Aorta (tissue), 5 donors: ENCODE measurements at places on chromosomes 2 and 18. TPM values are rescaled to one million over a fixed set of nuclear protein-coding genes. Genes with fewer than 3 reads are reported as not detected.

The SRD5A2 gene
- total RNA-seq, result not detected

The IL37 gene
- not detected for total RNA-seq

The SIX3 gene
- total RNA-seq, result not detected

DNA sequence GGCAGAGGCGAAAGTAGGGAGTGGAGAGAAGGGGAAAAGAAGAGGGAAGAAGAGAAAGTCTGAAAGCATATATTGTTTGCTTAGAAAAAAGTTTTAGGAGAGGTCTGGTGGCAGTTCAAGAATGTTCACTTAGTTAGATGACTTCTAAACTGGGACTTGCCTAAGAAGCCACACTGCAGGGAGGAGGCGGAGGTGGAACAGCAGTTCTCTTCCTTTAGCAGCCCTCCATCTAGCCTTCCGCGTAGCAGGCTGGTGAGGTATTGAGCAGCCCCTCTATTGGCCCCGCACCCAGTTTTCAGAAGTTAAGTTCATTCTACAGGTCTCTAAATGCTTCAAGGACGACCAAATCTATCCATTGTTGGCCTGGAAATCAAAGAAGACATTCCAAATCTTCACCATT is 31.9 kb upstream of the WIPF1 start:
- H3K27ac ChIP-seq, result no peak overlapping the region
- DNase-seq, result no peak
- H3K36me3 ChIP-seq, result no peaks in the 10 kb centered on the region
- no peaks in the 10 kb centered on the region for H3K27me3 ChIP-seq

GRCh38 chr2:23386339-23387220 is 1.6 kb downstream of the KLHL29 start:
- no peaks in the 10 kb centered on the region for H3K4me1 ChIP-seq
- no peaks in the 10 kb centered on the region for H3K36me3 ChIP-seq
- H3K4me3 ChIP-seq, result peak overlapping the region; percentile 92
- H3K27me3 ChIP-seq, result no peaks in the 10 kb centered on the region
- peak; percentile 86 for DNase-seq

GRCh38 chr18:56374007-56374655 is 264.3 kb downstream of the TXNL1 start:
- H3K4me3 ChIP-seq, result no peak overlapping the region
- DNase-seq, result no peak
- H3K27ac ChIP-seq, result no peak overlapping the region
- no peaks in the 10 kb centered on the region for H3K4me1 ChIP-seq
- H3K27me3 ChIP-seq, result no peaks in the 10 kb centered on the region

The CACNB4 gene
- 14.3 TPM for total RNA-seq

DNA sequence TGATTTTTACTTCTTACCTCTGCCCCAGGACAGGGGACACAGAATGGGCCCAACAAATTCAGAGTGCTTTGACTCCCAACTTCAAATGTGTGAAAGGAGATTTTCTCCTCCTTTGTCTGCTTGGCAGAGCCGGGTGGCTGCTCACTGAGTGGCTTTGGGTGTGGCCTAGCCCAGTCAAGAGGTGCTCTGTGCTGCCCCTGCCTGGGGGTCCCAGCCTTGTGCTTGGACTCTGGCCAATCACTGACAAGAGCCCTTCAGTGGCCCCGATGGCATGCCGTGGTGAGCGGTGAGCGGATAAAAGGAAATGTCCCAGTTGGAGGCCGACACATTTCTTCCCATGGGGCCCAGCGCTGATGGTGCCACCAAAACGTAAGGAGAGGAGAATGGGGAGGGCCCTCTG is 259.2 kb downstream of the CELF4 start:
- no peaks in the 10 kb centered on the region for H3K4me1 ChIP-seq
- no peaks in the 10 kb centered on the region for H3K36me3 ChIP-seq
- no peak overlapping the region for H3K27ac ChIP-seq
- no peak for DNase-seq

DNA sequence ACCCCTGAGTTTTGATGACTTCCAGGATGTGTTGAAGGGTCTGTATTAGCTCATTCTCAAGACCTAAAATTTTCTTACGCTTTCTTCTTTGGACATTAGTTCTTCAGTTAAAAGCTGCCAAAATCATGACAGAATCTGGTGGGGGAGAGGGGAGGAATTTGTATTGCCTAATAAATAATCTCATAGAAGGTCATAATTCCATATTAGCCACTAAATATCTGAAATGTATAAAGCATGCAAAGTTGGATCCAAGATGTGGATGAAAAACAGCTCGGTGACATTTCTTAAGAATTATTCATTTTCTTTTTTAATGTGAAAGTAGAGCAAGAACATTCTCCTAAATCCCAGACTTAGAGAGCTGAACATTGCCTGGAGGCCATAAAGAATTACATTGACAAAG is 120.1 kb downstream of the MMADHC start:
- no peak overlapping the region for H3K4me3 ChIP-seq
- H3K36me3 ChIP-seq, result no peaks in the 10 kb centered on the region
- H3K4me1 ChIP-seq, result no peaks in the 10 kb centered on the region
- no peaks in the 10 kb centered on the region for H3K27me3 ChIP-seq

GRCh38 chr2:198691236-198691635 is 766.5 kb downstream of the SATB2 start:
- no peaks in the 10 kb centered on the region for H3K4me1 ChIP-seq
- H3K36me3 ChIP-seq, result no peaks in the 10 kb centered on the region
- H3K27ac ChIP-seq, result no peak overlapping the region
- no peak for DNase-seq
- no peaks in the 10 kb centered on the region for H3K27me3 ChIP-seq

GRCh38 chr2:184793176-184793575 is 194.8 kb downstream of the ZNF804A start:
- H3K4me1 ChIP-seq, result no peaks in the 10 kb centered on the region
- H3K4me3 ChIP-seq, result no peak overlapping the region
- DNase-seq, result no peak
- H3K36me3 ChIP-seq, result no peaks in the 10 kb centered on the region
- H3K27me3 ChIP-seq, result no peaks in the 10 kb centered on the region

DNA sequence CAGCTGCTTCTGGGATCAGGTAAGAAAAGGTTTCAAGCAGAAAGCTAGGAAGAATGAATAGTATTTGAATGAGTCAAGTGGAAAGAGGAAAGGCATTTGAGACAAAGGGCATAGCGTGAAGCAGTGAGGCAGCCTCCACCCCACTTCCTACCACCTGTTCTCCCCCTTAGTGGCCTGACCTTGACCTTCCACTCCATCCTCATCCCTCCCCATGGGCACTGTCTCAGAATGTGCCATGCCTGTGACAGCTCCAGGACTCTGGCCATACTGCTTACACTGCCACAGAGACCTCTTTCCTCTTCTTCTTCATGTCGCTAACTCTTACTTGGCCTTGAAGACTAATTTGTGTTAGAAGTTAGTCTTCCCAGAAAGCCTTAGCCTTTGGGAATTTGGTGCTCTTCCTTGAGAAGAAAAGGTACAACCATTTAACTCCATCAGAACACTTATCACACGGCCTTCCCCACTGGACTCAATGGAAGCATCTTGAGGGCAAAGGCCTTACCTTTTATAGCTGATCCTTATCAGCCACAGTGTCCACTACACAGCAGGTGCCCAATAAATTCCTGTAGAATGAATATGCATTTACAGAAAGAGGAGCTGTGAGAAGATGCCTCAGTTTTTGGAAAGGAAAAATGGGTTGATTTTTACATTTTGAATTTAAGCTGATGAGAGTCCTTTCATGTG is 15.2 kb upstream of the NOSTRIN start:
- H3K4me3 ChIP-seq, result no peak overlapping the region
- H3K27ac ChIP-seq, result no peak overlapping the region
- no peaks in the 10 kb centered on the region for H3K4me1 ChIP-seq
- DNase-seq, result no peak
- no peaks in the 10 kb centered on the region for H3K27me3 ChIP-seq

The RBM44 gene
- 2.5 TPM for total RNA-seq

DNA sequence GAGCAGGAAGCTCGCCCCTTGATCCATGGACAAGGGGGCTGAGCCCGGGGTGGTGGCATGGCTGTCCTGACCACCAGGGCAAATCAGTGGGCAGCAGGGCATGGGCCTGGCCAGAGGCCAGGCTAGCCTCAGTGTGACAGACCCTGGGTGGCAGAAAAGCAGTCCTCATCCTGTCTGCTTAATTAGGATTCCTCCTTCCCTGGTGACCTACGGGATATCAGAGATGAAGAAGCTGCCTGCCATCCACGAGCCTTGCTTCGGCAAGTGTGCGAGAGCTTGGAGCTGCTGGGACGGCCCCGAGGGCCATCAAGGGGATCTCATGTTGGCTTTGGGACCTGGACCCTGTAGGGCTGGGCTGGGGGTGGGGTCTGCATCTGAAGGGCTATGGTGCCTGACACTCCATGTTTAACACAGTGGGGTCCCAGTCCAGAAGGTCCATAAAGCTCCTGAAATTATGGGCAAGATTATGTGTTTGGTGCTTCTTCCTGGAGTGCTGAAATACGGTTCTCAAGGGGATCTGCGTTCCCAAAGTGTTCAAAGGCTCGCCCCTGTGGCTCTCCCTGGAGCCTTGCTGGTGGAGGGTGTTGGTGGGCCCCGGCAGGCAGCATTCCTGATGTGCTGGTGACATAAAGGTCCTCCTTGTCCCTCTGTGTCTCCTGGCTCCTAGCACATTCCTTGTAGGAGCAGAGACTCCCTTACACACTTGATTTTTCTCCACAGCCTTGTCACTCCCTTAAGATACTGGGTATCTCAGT is 52.6 kb downstream of the KCNIP3 start:
- no peak overlapping the region for H3K4me3 ChIP-seq
- no peak for DNase-seq
- H3K27ac ChIP-seq, result no peak overlapping the region

- no peaks in the 10 kb centered on the region for H3K36me3 ChIP-seq
- no peak for DNase-seq
- H3K4me3 ChIP-seq, result no peak overlapping the region
- no peaks in the 10 kb centered on the region for H3K4me1 ChIP-seq
- no peak overlapping the region for H3K27ac ChIP-seq
Measured at GRCh38 chr2:210230518-210230917, 5.3 kb upstream of the ACADL start.

The GPR75 gene
- total RNA-seq, result 4.3 TPM

The RAD51AP2 gene
- total RNA-seq, result not detected

GRCh38 chr2:180540761-180541160 is 439.6 kb upstream of the UBE2E3 start:
- no peak overlapping the region for H3K27ac ChIP-seq
- H3K4me3 ChIP-seq, result no peak overlapping the region
- DNase-seq, result no peak
- H3K4me1 ChIP-seq, result no peaks in the 10 kb centered on the region
- no peaks in the 10 kb centered on the region for H3K27me3 ChIP-seq

- no peaks in the 10 kb centered on the region for H3K27me3 ChIP-seq
- no peak for DNase-seq
- no peaks in the 10 kb centered on the region for H3K4me1 ChIP-seq
- no peaks in the 10 kb centered on the region for H3K36me3 ChIP-seq
Measured at GRCh38 chr2:105431367-105432043, 32.7 kb upstream of the FHL2 start.

DNA sequence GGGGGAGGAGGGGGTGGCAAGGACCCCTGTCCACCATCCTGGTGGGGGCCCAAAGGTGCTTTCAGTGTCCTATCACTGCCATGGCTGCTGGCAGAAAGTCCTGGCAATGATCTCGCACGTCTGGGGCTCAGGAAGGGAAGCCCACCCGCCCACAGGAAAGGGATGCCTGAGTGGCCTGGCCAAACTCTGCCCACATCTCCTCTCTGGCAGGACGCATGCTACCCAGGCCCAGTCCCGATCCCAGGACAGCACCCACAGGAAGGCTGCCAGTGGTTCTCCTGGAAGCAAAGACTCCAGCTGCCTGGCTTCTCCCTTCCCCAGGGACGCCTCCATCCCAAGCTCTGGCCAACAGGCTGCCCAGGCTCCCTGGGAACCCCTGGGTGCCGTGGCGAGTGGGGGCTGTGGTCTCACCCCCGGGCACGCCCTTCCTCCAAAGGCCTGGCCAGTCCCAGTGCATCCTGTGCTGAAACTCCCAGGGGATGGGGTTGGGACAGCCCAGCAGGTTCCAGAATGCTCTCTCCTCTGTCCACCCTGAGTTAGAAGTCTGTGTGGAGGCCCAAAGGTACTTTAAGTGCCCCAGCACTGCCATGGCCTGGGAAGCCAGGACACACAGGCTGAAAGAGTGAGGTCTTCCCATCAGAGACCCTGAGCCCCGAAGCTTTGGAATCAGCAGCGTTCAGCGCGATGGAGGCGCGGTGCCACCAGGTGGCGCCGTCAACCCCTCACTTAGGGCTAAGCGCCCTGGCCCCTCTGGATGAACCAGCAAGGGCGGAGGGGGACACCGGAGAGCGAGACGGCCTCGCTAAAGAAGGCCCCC is 29.8 kb upstream of the TAF1B start:
- H3K27ac ChIP-seq, result no peak overlapping the region
- no peaks in the 10 kb centered on the region for H3K27me3 ChIP-seq
- no peaks in the 10 kb centered on the region for H3K4me1 ChIP-seq
- no peak overlapping the region for H3K4me3 ChIP-seq

The EVA1A gene
- 1.7 TPM for total RNA-seq

The TNS1 gene
- total RNA-seq, result 1,456 TPM

DNA sequence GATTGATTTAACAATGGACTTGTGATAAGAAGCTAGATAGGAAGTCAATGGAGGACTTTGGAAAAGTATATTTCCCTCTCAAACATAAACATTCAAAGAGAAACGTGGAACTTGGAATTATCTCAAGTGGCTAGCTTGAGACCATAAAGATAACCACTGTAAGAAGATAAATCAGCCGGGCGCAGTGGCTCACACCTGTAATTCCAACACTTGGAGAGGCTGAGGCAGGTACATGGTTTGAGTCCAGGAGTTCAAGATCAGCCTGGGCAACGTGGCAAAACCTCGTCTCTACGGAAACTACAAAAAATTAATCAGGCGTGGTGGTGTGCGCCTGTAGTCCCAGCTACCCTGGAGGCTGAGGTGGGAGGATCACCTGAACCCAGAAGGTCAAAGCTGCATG is 405.9 kb upstream of the ACVR2A start:
- no peak for DNase-seq
- H3K4me3 ChIP-seq, result no peak overlapping the region

GRCh38 chr2:222738809-222739208 is 67.4 kb downstream of the MOGAT1 start:
- H3K4me1 ChIP-seq, result peaks cover under 1% of the 10 kb centered on the region
- no peak for DNase-seq
- no peak overlapping the region for H3K4me3 ChIP-seq
- no peaks in the 10 kb centered on the region for H3K36me3 ChIP-seq
- H3K27me3 ChIP-seq, result no peaks in the 10 kb centered on the region

The ITGB6 gene
- total RNA-seq, result not detected

The SLC5A7 gene
- 0.19 TPM for total RNA-seq

- no peaks in the 10 kb centered on the region for H3K4me1 ChIP-seq
- no peak overlapping the region for H3K4me3 ChIP-seq
- H3K27ac ChIP-seq, result no peak overlapping the region
- H3K27me3 ChIP-seq, result no peaks in the 10 kb centered on the region
- no peak for DNase-seq
- H3K36me3 ChIP-seq, result no peaks in the 10 kb centered on the region
Measured at GRCh38 chr2:172207911-172208310, 105.2 kb upstream of the DLX2 start.

DNA sequence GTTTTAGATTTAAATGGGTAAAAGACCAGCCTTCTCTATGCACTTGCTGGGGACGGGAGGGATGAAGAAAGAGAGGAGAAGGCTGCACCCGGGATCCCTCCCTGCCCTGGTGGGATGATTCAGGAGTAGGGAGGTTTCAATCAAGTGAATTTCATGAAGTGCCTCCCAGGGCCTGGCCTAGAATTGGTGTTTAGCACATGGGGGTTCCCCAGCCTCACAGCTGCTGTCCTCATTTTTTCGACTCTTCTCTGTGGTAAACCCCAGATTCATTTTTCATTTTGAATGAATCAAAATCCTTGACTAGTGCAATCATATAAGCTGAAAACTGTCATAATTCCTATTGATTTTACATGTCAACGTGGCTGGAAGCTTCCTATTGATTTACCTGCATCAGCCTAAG is 81.1 kb downstream of the LPIN1 start:
- no peaks in the 10 kb centered on the region for H3K27me3 ChIP-seq
- no peak for DNase-seq
- no peak overlapping the region for H3K4me3 ChIP-seq
- H3K27ac ChIP-seq, result no peak overlapping the region
